ENCODE measurements at places on chromosomes 4 and X. TPM values are rescaled to one million over a fixed set of nuclear protein-coding genes. Genes with fewer than 3 reads are reported as not detected.

DNA sequence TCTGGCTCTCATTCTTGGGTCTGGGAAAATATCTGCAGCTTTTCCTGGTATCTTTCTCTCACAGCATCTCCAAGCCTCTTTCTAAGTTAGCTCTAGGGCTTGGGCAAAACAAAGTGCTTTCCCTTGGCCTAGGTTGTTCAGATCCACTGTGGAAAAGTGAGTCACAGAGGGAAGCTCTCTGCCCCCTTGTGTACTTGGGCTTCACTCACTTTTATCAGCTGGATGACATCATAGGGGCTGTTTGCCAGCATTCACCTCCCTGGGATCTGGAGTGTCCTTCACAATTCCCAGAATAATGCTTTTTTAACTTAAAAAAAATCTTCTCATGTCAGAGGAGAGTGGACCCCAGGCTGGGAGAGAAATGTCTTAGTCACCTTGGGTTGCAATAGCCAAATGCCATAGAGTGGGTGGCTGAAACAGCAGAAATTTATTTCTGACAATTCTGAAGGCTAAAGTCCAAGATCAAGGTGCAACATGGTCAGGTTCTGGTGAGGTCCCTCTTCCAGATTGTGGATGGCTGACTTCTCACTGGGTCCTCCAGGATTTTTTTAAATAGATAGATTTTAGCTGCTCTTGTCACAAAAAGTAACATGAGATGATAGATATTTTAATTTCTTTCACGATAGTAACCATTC, 247.8 kb downstream of the SH2D1A start:
- no peak for DNase-seq

ZFP92 gene
- 0.88 TPM for total RNA-seq

- DNase-seq: no peak
These were observed 609 bp upstream of the SLC25A6 start for GRCh38 chrX:1392376-1393068.

DNA sequence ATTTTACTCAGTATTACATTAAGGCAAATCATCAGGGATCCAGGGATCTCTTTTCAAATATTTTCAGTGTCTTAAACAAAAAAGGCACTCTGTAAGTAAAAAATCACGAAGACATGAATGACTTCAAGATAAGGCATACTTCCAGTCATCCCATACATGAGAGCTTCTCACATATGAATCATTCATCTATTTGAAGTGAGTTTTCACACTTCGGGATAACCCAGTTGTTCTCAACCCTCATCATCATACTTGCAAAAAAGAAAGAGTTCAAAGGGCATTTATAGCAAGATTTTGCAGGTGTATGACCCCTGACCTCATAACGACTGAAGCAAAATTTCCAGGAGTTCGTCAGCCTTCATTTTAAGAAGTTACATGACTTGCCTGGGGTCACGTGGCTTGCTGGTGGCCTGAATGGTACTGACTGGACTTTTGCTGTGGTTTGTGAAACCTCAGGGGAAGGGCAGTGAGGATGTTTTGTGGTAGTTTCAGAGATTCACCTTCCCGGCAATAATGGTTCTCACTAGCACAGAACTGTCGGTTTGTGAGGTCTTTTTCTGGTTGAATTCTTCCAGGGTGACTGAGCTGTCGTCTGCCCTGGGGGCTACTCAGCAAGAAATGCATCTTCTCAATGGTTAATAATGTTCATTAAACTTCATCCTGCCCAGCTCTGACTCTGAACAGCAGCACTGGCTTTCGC, 115.8 kb upstream of the SHISA3 start:
- no peak for DNase-seq

DNA sequence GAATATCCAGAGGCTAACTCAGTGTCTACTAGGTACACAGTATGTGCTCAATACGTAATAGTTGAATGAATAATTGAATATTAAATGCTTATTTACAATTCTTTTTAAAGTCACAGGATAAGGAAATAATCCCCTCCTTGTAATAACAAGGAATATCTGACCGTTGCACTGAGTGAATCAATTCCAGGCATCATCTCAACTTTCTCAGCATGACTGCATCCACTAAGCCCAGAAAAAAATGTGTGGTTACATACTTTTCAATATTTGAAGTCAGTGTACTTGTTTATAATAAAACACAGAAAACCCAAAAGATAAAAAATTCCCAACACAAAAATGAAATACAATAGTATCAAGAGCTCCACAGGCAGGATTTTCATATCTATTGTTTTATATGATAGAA, 105.4 kb downstream of the TMEM144 start:
- DNase-seq: no peak
